Stimulated activated CD8-positive, alpha-beta memory T cell treated with anti-CD3 and anti-CD28 coated beads, Interleukin-7, amount 100 ng/mL, for 24 hours (primary cell): ENCODE measurements at places on chromosomes 2 and 18.

- no peak for DNase-seq
Measured at GRCh38 chr2:239310401-239311061, 90.3 kb downstream of the HDAC4 start.

GRCh38 chr2:118130385-118130784 is 42.1 kb downstream of the INSIG2 start:
- no peak for DNase-seq

- no peak for DNase-seq
Measured at GRCh38 chr18:48422947-48423378, 13.8 kb upstream of the ZBTB7C start.

DNA sequence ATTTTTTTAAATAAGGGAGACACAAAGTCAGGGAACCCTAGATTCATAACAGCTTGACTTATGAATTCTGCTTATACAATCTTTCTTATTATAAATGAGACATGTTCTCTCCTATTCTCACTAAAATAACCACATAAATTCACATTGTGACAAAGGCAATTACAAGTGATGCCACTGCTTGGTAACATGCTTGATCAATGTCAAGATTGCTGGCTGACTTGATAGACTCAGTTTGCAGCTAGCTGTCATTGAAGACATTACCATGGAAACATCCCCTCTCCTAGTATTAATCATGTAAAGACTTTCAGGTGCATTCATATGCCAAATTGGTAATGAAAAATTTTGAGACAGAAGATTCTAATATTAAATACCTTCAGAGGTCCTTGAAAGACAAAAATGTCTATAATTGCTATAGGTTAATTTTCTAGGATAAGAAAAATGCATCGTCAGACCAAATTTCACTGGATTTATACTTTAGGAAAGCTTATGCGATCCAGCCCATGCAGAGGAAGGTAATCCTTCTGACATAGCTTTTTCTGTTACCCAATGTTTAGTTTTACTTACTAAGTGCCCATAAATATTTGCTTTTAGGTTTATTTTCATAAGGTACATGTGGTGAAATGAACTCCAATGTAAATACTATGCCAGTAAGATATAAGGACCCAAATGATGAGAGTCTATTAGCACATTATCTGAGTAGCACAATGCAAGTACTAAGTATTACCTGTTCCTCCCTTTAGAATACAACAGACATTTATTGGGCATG is 32.6 kb upstream of the ENOSF1 start:
- no peak for DNase-seq

- DNase-seq: no peak
Measured at GRCh38 chr2:110655701-110656100, 22.2 kb downstream of the BUB1 start.

DNA sequence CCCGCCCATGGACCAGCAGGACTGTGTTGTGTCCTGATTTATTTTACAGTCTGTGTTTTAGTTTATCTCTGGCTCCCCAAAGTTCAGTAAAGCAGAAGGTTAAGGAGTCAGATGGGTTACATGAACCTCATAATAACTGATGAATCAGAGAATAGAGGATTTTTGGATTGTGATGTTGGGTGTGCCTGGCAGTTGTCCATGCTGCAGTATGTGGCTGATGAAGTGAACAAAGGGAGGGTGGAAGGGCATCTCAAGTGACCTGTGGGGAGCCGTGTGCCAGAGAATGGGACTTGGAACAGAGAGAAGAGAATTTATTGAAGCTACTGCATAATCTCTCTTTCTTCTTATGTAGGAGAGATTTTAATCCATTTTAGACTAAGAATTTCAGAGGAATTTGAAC is 145.5 kb downstream of the MAP4K4 start:
- DNase-seq: no peak

GRCh38 chr2:166419616-166419934 is 43.8 kb upstream of the SCN9A start:
- no peak for DNase-seq

- no peak for DNase-seq
Measured at GRCh38 chr18:77617694-77618093, 368.0 kb downstream of the GALR1 start.

DNA sequence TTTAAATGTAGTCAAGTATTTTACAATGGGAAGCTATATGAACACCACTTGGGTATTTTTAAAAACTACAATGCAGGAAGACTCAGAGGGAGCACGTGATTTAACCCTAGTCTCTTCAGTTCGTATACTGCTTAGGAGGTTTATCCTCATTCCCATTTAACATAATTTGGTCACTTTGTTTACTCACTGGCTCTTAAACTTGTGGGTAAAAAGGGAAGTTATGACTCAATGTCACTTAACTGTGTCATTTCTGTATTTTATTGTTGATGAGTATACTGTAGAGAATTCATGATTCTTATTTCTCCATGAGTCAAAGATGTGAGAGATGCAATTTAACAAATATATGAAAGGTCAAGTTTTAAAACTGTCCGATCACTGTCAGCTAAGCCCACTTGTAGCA is 48.2 kb downstream of the SLC66A3 start:
- DNase-seq: no peak

DNA sequence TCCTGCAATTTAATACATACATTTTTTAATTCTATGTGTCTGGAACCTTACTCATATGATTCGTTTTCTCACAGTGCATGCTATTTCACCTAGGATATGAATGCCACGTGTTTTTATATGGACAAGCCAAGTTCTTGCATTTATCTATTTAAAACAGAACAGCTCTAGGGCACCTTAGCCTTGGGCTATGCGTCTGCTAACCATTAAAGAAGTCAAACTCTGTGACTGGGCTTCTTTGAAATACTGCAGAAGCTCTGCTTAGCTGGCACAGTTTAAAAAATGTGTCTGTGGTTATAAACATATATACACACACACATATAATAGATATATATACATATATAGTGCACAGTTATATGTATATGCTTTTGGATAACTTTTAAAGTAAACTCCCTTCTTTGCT is 890.8 kb upstream of the KLHL29 start:
- no peak for DNase-seq

DNA sequence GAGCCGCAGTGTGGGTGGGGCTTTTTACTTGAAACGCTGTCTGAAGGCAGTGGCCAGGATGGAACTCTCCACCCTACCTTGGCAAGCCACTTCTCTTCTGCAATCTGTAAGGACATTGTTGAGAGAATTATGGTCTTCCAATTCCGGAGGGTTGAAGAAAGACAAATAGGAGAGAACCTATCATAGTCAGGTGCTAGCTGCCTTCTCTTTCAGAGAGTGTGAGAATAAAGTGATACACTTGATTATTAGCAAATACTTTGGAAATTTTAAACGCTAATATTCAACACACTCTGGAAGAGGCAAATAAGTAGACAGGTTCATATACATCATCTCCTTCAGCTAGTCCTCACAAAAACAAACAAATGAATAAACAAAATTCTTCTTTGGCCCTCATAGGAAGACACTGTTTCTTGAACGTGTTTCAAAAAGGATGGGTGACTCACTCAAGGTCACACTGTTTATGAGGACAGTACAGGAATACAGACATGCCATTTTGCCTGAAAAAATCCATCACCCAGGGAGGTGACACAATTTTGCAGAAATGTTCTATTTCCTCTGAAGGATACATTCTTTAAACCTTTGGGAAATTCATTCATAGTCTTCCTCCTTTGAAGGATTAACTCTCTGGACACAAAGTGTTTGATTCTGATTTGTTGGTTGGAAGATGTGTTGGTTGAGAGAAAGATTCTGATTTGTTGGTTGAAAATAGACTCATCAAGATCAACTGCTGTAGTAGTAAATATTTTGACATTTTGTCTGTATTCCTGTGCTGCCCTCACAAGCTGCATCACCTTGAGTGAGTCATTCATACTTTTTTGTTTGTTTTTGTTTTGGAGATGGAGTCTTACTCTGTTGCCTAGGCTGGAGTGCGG is 2.2 kb upstream of the IL1RN start:
- no peak for DNase-seq
